Adrenal gland (tissue), 19 donors: ENCODE measurements at places on chromosomes 2 and 18. TPM values are rescaled to one million over a fixed set of nuclear protein-coding genes. Genes with fewer than 3 reads are reported as not detected.

KLHL14 gene
- 0.10 TPM for polyA plus RNA-seq

KIF1A gene
- 16.1 TPM for polyA plus RNA-seq

DSG4 gene
- not detected for polyA plus RNA-seq

NMUR1 gene
- 1.2 TPM for polyA plus RNA-seq

ZCCHC2 gene
- 4.7 TPM for polyA plus RNA-seq

VSNL1 gene
- 13.0 TPM for polyA plus RNA-seq

TMEM198 gene
- polyA plus RNA-seq = 12.1 TPM

TTR gene
- not detected for polyA plus RNA-seq

TUBA4B gene
- 0.07 TPM for polyA plus RNA-seq

CFC1 gene
- 6.0 TPM for polyA plus RNA-seq

NT5DC4 gene
- polyA plus RNA-seq = not detected

CTAGE1 gene
- polyA plus RNA-seq = not detected

TAF4B gene
- polyA plus RNA-seq = 5.7 TPM

DYNAP gene
- not detected for polyA plus RNA-seq

SP5 gene
- polyA plus RNA-seq = 1.3 TPM

PASK gene
- 2.1 TPM for polyA plus RNA-seq

REG3G gene
- polyA plus RNA-seq = 32.2 TPM

EHBP1 gene
- 13.5 TPM for polyA plus RNA-seq

IGFBP5 gene
- polyA plus RNA-seq = 92.5 TPM

SLC23A3 gene
- 0.84 TPM for polyA plus RNA-seq

DNAJC5G gene
- polyA plus RNA-seq = 2.9 TPM

POTEC gene
- not detected for polyA plus RNA-seq

GBX2 gene
- polyA plus RNA-seq = not detected

CREG2 gene
- polyA plus RNA-seq = not detected

CPLX4 gene
- polyA plus RNA-seq = not detected

TMEM169 gene
- 1.2 TPM for polyA plus RNA-seq

CFAP53 gene
- 2.8 TPM for polyA plus RNA-seq

DYNC2LI1 gene
- 22.0 TPM for polyA plus RNA-seq

LGALSL gene
- 16.9 TPM for polyA plus RNA-seq

CCT7 gene
- polyA plus RNA-seq = 424 TPM

MAP3K19 gene
- polyA plus RNA-seq = not detected

NEU4 gene
- polyA plus RNA-seq = 1.3 TPM

ABCG8 gene
- polyA plus RNA-seq = 0.08 TPM

CCDC74A gene
- polyA plus RNA-seq = 74.4 TPM

HNRNPLL gene
- polyA plus RNA-seq = 25.8 TPM

CPS1 gene
- 0.72 TPM for polyA plus RNA-seq

CAPN14 gene
- 0.10 TPM for polyA plus RNA-seq

MAPK4 gene
- polyA plus RNA-seq = 21.0 TPM

DSC2 gene
- polyA plus RNA-seq = 2.5 TPM

DNMT3A gene
- 12.1 TPM for polyA plus RNA-seq

HOXD1 gene
- polyA plus RNA-seq = 0.24 TPM

CNTNAP5 gene
- not detected for polyA plus RNA-seq

NEB gene
- polyA plus RNA-seq = 7.9 TPM

FTCDNL1 gene
- polyA plus RNA-seq = 3.8 TPM

LHCGR gene
- polyA plus RNA-seq = 2.4 TPM

POTEI gene
- polyA plus RNA-seq = 0.08 TPM

ASPRV1 gene
- polyA plus RNA-seq = 0.64 TPM

CROCC2 gene
- polyA plus RNA-seq = 0.32 TPM

ANKRD44 gene
- polyA plus RNA-seq = 3.8 TPM
